ENCODE measurements at places on chromosomes 3 and 15. TPM values are rescaled to one million over a fixed set of nuclear protein-coding genes. Genes with fewer than 3 reads are reported as not detected.

DNA sequence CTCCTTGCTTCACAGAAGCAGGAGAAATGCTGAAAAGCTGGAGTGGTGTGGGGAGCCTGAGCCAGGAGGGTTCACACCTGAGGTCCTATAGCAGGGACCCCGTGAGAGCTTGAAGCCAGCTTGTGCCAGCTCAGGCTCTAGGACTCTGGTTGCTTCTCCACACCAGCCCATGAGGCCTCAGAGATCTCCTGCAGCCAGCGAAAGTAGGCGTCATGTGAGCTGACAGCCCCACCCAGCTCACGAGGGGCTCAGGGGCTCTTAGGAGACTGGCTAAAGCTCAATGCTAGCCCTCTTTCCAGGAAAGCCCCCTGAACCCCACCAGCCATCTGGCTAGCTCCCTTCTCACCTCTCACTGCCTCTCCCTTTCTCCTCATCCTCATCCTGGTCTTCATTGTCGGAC, 16.9 kb upstream of the CPEB1 start:
- H3K4me1 ChIP-seq: peaks cover 3% of the 10 kb centered on the region
- DNase-seq: no peak
- H3K4me3 ChIP-seq: no peak overlapping the region

- H3K27ac ChIP-seq: no peak overlapping the region
- H3K4me1 ChIP-seq: no peaks in the 10 kb centered on the region
- no peak overlapping the region for H3K4me3 ChIP-seq
- H3K27me3 ChIP-seq: no peaks in the 10 kb centered on the region
- no peak for DNase-seq
These were observed 115.2 kb downstream of the ANO10 start for GRCh38 chr3:43506644-43507043.

DNA sequence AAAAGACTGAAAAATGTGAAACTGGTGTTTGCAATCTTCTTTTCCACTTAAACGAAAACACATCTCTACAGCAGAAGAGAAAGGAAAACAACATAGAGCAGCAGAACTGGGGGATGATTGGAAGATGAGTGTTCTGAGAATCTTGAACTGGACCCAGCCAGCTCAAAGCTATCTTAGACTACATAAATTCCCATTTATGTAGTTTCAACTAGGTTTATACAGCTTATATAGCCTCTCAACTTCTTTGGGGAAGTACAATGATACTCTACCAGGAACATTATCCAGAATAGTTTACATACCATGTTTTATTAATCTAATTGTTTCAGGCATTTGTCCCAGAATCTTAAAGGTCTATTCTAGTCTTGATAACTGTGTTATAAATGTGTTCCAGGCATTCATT, 658.2 kb upstream of the LMCD1 start:
- no peak overlapping the region for H3K4me3 ChIP-seq
- DNase-seq: no peak
- H3K27me3 ChIP-seq: no peaks in the 10 kb centered on the region

- peaks cover 14% of the 10 kb centered on the region for H3K4me1 ChIP-seq
- no peak overlapping the region for H3K4me3 ChIP-seq
- DNase-seq: no peak
- H3K27me3 ChIP-seq: no peaks in the 10 kb centered on the region
These were observed 417.7 kb upstream of the TBL1XR1 start for GRCh38 chr3:177615015-177615414.

- no peaks in the 10 kb centered on the region for H3K36me3 ChIP-seq
- no peak for DNase-seq
- H3K27ac ChIP-seq: peak overlapping the region; percentile 57
- peaks cover 38% of the 10 kb centered on the region for H3K4me1 ChIP-seq
These were observed 70.8 kb downstream of the TBC1D2B start for GRCh38 chr15:78006567-78007205.

- no peak overlapping the region for H3K4me3 ChIP-seq
- DNase-seq: no peak
- peaks cover 9% of the 10 kb centered on the region for H3K4me1 ChIP-seq
- peaks cover 5% of the 10 kb centered on the region for H3K36me3 ChIP-seq
- H3K27ac ChIP-seq: no peak overlapping the region
These were observed 126.7 kb upstream of the ATP2B2 start for GRCh38 chr3:10632125-10632524.

DNA sequence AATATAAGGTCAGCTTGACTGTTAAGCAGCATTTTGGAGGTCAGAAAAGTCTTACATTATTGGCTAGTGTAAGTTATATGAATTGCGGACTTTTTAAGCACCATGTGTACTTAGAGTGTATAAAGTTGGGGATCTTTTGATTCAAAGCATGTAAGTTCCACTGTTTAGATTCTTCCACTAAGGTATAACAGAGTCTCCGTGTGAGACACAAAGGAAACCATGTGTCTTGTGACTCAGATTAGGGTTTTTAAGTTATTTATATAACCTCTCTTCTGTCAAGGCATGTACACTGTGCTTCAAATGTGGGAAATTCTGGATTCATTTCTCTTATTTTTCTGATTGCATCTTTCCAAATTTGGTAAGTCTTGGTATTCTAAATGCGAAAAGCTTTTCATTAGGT, 143.5 kb upstream of the SOX2 start:
- no peaks in the 10 kb centered on the region for H3K36me3 ChIP-seq
- DNase-seq: no peak
- H3K4me3 ChIP-seq: no peak overlapping the region
- H3K27me3 ChIP-seq: no peaks in the 10 kb centered on the region
- no peak overlapping the region for H3K27ac ChIP-seq
- peaks cover 2% of the 10 kb centered on the region for H3K4me1 ChIP-seq

GRCh38 chr3:65672871-65673815, 365.6 kb downstream of the MAGI1 start:
- H3K4me3 ChIP-seq: no peak overlapping the region
- H3K27ac ChIP-seq: no peak overlapping the region
- no peaks in the 10 kb centered on the region for H3K36me3 ChIP-seq
- H3K27me3 ChIP-seq: no peaks in the 10 kb centered on the region
- H3K4me1 ChIP-seq: peaks cover 18% of the 10 kb centered on the region
- peak; percentile 80 for DNase-seq

GRCh38 chr3:131082871-131083863, 56.5 kb downstream of the NEK11 start:
- H3K27me3 ChIP-seq: peaks cover 3% of the 10 kb centered on the region
- H3K4me1 ChIP-seq: peaks cover 27% of the 10 kb centered on the region
- peak overlapping the region; percentile 83 for H3K4me3 ChIP-seq
- peak; percentile 93 for DNase-seq

DNA sequence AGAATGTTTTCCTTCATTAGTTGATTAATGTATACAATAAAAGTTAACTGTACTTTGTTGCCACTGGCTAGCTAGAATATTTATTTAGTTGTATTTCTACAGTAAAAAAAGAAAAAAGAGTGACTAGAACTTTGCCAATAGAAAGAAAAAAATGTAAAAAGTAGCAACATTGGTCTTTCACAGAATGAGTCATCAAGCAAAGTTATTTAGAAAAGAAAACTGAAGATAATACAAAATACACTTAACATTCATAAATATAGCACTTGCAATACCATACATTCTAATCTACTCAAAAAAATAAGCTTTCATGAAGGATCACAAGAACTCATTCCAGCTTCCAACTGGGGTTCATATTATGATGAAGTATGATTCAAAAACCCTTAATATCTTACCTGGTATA, 83.4 kb downstream of the AQR start:
- H3K4me1 ChIP-seq: no peaks in the 10 kb centered on the region
- DNase-seq: no peak
- H3K27me3 ChIP-seq: no peaks in the 10 kb centered on the region
- H3K27ac ChIP-seq: no peak overlapping the region
- no peaks in the 10 kb centered on the region for H3K36me3 ChIP-seq

GRCh38 chr3:69658514-69659140, 80.6 kb upstream of the MITF start:
- H3K27ac ChIP-seq: no peak overlapping the region
- H3K4me1 ChIP-seq: no peaks in the 10 kb centered on the region
- peaks cover 5% of the 10 kb centered on the region for H3K36me3 ChIP-seq
- H3K27me3 ChIP-seq: no peaks in the 10 kb centered on the region
- DNase-seq: no peak

GRCh38 chr3:178202194-178202593, 334.0 kb upstream of the KCNMB2 start:
- peaks cover 7% of the 10 kb centered on the region for H3K4me1 ChIP-seq
- H3K36me3 ChIP-seq: no peaks in the 10 kb centered on the region
- H3K27me3 ChIP-seq: no peaks in the 10 kb centered on the region
- no peak for DNase-seq
- no peak overlapping the region for H3K4me3 ChIP-seq

- no peak overlapping the region for H3K27ac ChIP-seq
- H3K36me3 ChIP-seq: peaks cover 30% of the 10 kb centered on the region
These were observed 47.7 kb upstream of the C2CD4B start for GRCh38 chr15:62212741-62213140.

GRCh38 chr3:112132554-112132953, 494 bp downstream of the GCSAM start:
- H3K36me3 ChIP-seq: no peaks in the 10 kb centered on the region
- peaks cover 2% of the 10 kb centered on the region for H3K4me1 ChIP-seq
- no peak overlapping the region for H3K27ac ChIP-seq
- H3K4me3 ChIP-seq: no peak overlapping the region

- DNase-seq: no peak
- peaks cover 5% of the 10 kb centered on the region for H3K36me3 ChIP-seq
- no peaks in the 10 kb centered on the region for H3K27me3 ChIP-seq
These were observed 25.8 kb upstream of the PSMD6 start for GRCh38 chr3:64049136-64049535.

GRCh38 chr3:71754610-71755253, 1.1 kb downstream of the GPR27 start:
- H3K4me3 ChIP-seq: peak overlapping the region; percentile 58
- H3K27ac ChIP-seq: no peak overlapping the region
- peaks cover 21% of the 10 kb centered on the region for H3K27me3 ChIP-seq
- DNase-seq: no peak
- H3K4me1 ChIP-seq: peaks cover 3% of the 10 kb centered on the region

DNA sequence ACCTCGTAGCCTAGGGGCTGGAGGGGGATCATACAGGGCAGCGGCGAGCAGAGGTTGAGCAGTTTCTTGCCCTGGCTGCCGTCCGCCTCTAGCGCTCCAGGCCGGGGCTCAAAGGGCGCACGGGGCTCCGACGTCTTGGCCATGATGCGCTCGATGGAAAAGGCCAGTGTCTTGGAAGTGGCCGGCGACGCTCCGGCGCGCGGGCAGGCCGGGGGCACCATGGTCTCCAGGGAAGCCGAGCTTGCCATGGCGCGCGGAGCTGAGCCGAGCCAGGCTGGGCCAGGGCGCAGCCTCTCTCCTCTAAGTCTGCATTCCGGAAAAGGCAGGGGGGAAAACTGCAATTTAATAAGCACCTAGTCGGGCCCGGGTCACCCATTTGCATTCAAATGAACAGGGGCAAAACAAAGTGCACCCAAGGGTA, 719 bp downstream of the FEZF2 start:
- peaks cover 30% of the 10 kb centered on the region for H3K4me1 ChIP-seq
- H3K27ac ChIP-seq: no peak overlapping the region
- H3K27me3 ChIP-seq: peaks cover 57% of the 10 kb centered on the region
- H3K36me3 ChIP-seq: no peaks in the 10 kb centered on the region
- H3K4me3 ChIP-seq: peak overlapping the region; percentile 34
- DNase-seq: peak; percentile 46

- H3K4me3 ChIP-seq: no peak overlapping the region
- H3K4me1 ChIP-seq: peaks cover 16% of the 10 kb centered on the region
- DNase-seq: no peak
- H3K27ac ChIP-seq: no peak overlapping the region
These were observed 815.1 kb downstream of the VGLL3 start for GRCh38 chr3:86175593-86176444.

GRCh38 chr15:69185706-69186105, 25.3 kb downstream of the GLCE start:
- H3K4me1 ChIP-seq: no peaks in the 10 kb centered on the region
- no peak overlapping the region for H3K27ac ChIP-seq
- no peaks in the 10 kb centered on the region for H3K36me3 ChIP-seq
- DNase-seq: no peak

GRCh38 chr3:107275511-107275910, 101.7 kb upstream of the CCDC54 start:
- no peak overlapping the region for H3K4me3 ChIP-seq
- no peaks in the 10 kb centered on the region for H3K36me3 ChIP-seq
- no peak for DNase-seq

- no peaks in the 10 kb centered on the region for H3K4me1 ChIP-seq
- H3K27me3 ChIP-seq: no peaks in the 10 kb centered on the region
- peak; percentile 36 for DNase-seq
- peaks cover 4% of the 10 kb centered on the region for H3K36me3 ChIP-seq
- H3K27ac ChIP-seq: no peak overlapping the region
- H3K4me3 ChIP-seq: no peak overlapping the region
These were observed 46.2 kb upstream of the PRTG start for GRCh38 chr15:55789066-55789660.

GRCh38 chr15:48865370-48866079, 12.4 kb upstream of the EID1 start:
- peaks cover 15% of the 10 kb centered on the region for H3K4me1 ChIP-seq
- H3K4me3 ChIP-seq: peak overlapping the region; percentile 5
- no peak overlapping the region for H3K27ac ChIP-seq

- no peak for DNase-seq
- H3K27ac ChIP-seq: no peak overlapping the region
- H3K36me3 ChIP-seq: no peaks in the 10 kb centered on the region
- H3K4me3 ChIP-seq: no peak overlapping the region
- H3K4me1 ChIP-seq: peaks cover 5% of the 10 kb centered on the region
- H3K27me3 ChIP-seq: peaks cover 2% of the 10 kb centered on the region
These were observed 57.4 kb downstream of the UMPS start for GRCh38 chr3:124787476-124788195.

Gene DZIP1L
- total RNA-seq: 3.3 TPM

Gene RAB6B
- 222 TPM for total RNA-seq

Gene KIF15
- 5.8 TPM for total RNA-seq

Gene RGMA
- total RNA-seq: 56.6 TPM

Gene CELSR3
- total RNA-seq: 162 TPM

Gene SERINC4
- total RNA-seq: not detected

Gene PLAAT1
- 21.2 TPM for total RNA-seq

Gene ALDH1A3
- 2.8 TPM for total RNA-seq

Gene GLDN
- 0.56 TPM for total RNA-seq

Gene ZNF80
- total RNA-seq: not detected

Gene C3orf20
- total RNA-seq: not detected

Gene SCN5A
- 4.8 TPM for total RNA-seq

Gene ISL2
- total RNA-seq: 78.7 TPM

Measured in glutamatergic neuron (in vitro differentiated cells).